ENCODE measurements at places on chromosomes 11 and 22. TPM values are rescaled to one million over a fixed set of nuclear protein-coding genes. Genes with fewer than 3 reads are reported as not detected.

LYVE1 gene
- 194 TPM for polyA plus RNA-seq

FGF3 gene
- not detected for polyA plus RNA-seq

OR10W1 gene
- not detected for polyA plus RNA-seq

C11orf21 gene
- 1.3 TPM for polyA plus RNA-seq

OR52I2 gene
- not detected for polyA plus RNA-seq

OR2AG2 gene
- not detected for polyA plus RNA-seq

OPCML gene
- 4.7 TPM for polyA plus RNA-seq

KRTAP5-2 gene
- polyA plus RNA-seq = not detected

DNAJC4 gene
- polyA plus RNA-seq = 75.9 TPM

CD6 gene
- polyA plus RNA-seq = 1.1 TPM

ART1 gene
- 0.13 TPM for polyA plus RNA-seq

C11orf87 gene
- 0.04 TPM for polyA plus RNA-seq

CSF2RB gene
- 3.6 TPM for polyA plus RNA-seq

GLYATL2 gene
- polyA plus RNA-seq = 2.1 TPM

DDI1 gene
- not detected for polyA plus RNA-seq

CABP4 gene
- 1.9 TPM for polyA plus RNA-seq

DRG1 gene
- 71.4 TPM for polyA plus RNA-seq

TUB gene
- polyA plus RNA-seq = 28.6 TPM

LAYN gene
- 18.7 TPM for polyA plus RNA-seq

CSTF3 gene
- polyA plus RNA-seq = 46.1 TPM

TSSK2 gene
- polyA plus RNA-seq = 0.35 TPM

UPB1 gene
- 2.0 TPM for polyA plus RNA-seq

MFNG gene
- 13.5 TPM for polyA plus RNA-seq

ACR gene
- 0.37 TPM for polyA plus RNA-seq

KLHL35 gene
- polyA plus RNA-seq = 1.1 TPM

Data from right lung (tissue), 10 donors.